ENCODE measurements at places on chromosomes 4 and X.
A peak's percentile ranks its signal among the peaks of the same experiment; 100 is the strongest.

- no peak for DNase-seq
Observed at GRCh38 chr4:57136281-57136680, 26.1 kb upstream of the IGFBP7 start.

GRCh38 chrX:110992611-110993010, 103.4 kb upstream of the PAK3 start:
- peak; percentile 21 for DNase-seq

DNA sequence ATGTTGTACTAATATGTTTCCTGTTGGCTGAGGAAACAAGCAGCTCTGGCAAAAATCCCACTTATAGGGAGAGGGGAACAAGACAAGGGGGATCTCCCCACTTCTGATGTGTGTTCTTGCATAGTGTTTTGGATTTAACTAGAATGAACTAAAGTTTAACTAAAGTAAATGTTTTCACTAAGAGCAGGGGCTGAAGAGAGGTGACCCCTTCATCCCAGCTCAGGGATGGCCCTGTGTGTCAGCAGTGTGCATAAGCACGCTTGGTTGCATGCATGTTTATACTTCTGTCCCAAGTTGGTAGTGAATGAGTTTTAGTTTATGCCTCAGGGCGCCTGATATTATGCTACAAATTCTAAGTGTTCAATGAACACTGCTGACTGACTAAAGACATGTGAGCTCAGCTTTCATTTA, 169.4 kb downstream of the MGST2 start:
- DNase-seq = no peak

DNA sequence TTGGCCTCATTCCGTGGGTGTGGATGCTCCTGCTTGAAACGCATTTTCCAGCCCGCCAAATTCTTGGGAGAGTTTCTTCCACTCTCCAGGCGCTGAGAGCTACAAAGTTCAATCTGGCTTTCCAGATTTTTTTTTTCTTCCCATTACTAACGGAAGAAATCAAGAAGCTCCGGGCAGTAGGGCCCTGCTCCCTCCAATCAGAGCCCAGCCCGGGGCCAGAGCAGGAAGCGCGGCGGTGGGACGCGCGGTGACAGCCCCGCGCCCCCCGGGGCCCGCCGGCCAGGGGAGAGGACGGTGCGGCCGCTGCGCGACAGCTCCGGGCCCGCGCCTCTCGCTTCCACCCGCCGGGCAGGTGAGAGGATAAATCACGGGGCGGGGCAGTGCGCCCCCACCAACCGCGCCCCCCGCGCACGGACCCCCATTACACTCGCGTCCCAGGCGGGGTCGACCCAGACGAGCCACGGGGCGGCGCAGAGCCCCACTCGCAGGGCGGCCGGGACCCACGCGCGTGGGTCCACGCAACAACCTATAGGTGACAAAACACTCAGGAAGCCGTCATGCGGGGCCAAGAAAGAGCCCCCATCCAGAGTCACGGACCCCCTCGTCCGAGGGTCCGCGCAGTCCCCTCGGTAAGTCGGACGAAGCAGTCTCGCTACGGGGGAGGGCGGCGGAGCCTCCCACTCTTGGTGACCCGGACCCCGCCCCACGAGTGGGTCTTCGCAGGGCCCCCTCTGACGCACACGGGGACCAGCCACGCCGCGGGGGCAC, 868 bp downstream of the AFAP1 start:
- no peak for DNase-seq

DNA sequence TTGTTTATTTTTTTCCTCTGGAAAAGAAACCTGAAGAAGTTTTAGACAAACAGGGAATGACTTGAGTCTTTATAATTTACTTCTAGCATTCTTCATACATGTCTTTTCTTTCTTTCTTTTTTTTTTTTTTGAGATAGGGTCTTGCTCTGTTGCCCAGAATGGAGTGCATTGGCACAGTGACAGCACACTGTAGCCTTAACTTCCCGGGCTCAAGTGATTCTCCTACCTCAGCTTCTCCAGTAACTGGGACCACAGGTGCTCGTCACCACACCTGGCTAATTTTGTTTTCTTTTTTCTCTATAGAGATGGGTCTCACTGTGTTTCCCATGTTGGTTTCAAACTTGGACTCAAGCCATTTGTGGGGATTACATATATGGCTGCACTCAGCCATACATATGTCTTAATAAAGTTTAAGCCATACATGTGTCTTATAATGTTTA, 71.8 kb downstream of the RAPGEF2 start:
- DNase-seq = no peak

DNA sequence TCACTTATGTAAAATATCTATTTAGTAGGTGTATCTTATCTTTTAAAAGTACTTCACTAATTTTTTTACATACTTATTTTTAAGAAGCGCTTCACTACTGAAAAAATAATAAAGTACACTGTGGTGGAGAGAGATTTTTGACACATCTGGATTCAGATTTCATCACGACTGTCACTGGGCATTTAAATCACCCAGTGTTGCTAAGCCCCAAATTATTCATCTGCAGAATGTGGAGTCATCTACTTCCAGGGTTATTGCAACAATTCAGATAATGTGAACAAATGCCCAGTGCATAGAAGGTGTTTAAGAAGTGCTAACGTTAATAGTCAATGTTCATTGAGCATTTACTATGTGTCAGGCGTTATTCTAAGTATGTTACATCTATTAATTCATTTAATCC, 41.8 kb downstream of the AASDH start:
- no peak for DNase-seq

GRCh38 chr4:169152899-169153298, 117.9 kb downstream of the SH3RF1 start:
- no peak for DNase-seq

DNA sequence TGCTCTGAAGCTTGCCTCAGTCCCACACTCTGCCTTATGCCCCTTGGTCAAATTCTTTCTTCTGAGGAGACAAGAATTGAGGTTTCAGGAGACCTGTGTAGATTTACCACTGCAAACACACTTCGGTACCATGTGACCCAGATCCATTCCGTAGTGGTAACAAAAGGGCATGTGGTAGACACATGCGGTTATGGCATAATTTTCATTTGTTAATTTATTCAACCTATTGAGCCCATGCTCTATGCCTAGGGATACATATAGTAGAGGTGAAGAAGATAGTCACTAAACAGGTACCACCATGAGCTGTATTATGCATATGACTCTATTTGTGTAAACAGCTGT, 190.9 kb downstream of the NDST4 start:
- DNase-seq = no peak

DNA sequence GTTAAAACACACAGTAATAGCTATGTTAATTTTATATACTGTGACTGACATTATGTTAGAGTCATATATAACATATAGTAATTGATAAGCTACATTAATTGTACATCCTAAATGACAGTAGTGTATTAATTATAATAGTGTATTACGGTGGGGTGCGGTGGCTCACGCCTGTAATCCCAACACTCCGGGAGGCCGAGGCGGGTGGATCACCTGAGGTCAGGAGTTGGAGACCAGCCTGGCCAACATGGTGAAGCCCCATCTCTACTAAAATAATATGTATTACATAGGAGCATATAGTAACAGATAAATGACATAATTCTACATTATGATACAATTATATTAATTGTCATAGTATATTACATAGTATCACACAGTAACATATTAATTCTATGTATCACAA, 12.2 kb downstream of the ASMTL start:
- DNase-seq = no peak

- DNase-seq = no peak
Observed at GRCh38 chrX:10508891-10509290, 111.5 kb downstream of the MID1 start.

- DNase-seq = no peak
Observed at GRCh38 chrX:32987142-32987541, 224.2 kb downstream of the DMD start.

DNA sequence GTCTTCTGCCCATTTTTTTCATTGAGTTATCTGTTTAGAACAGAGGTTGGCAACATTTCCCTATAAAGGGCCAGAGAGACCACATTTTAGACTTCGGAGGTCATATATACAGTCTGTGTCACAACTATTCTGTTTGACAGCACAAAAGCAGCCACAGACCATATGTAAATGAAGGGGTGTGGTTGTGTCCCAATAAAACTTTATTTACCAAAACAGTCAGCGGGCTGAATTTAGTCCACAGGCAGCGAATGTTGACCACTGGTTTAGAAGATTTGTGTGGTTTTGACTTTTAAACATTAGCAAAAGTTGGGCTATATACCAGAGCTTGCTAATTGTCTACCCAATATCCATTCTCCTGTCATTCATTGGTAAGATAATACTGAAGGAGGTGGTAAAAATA, 150.8 kb downstream of the AMELX start:
- DNase-seq = no peak

DNA sequence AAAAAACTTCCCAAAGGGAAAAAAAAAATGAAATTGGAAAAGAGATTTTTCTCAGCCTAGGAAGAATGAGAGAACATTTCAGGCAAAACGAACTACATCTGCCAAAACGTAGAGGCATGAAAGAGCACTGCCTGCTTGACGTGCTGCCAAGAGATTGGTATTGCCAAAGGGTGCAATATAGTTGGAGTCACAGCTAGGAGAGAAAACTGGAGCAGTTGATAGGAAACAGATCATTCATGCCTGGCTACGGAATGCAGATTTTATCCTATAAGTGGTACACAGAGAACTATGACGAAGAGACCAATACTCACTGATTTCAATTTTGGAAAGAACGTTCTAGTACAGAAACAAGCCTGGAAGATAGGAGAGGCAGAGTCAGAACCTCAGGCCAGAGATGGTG, 68.4 kb upstream of the IQCM start:
- no peak for DNase-seq

DNA sequence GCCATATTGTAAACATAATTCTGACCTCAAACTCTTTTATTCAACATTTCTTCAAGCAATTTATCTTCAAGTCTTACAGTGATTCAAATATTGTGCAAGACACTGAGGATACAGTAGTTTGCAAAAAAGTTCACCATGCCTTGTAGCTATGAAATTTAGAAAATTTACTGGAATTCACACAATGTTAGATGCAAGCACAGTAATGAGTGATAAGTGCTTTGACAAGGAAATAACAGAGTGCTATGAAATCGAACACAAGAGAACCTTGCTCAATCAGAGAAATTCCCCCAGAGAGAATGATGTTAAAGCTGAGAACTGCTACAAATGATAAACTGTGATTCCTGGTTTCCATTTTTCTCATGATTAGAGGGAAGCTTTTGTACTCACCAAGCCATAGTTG, 952.9 kb downstream of the FAT4 start:
- no peak for DNase-seq

GRCh38 chr4:76278583-76278982, 27.1 kb downstream of the FAM47E start:
- peak; percentile 8 for DNase-seq

GRCh38 chrX:40207626-40208025, 109.9 kb upstream of the BCOR start:
- peak; percentile 70 for DNase-seq

GRCh38 chr4:121697564-121697963, 784 bp upstream of the ANXA5 start:
- no peak for DNase-seq

DNA sequence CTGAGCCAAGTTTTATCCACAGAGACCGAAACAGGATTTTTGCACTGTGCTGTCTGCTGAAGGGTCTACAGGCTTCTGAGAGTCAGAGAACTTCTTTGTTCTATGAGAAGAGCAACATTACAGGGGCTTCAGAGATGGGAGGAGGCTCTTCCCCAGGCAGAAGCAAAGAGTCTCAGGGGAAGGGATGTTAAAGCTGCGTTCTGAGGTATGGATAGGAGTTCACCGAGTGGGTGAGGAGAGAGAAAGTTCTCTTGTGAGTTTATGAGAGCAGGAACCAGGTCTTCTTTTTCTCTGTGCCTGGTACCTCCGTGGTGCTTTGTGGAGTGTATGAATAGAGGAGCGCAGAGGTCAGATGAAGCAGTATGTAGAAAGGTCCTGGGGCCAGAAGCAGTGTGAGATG, 155.1 kb downstream of the PDGFRA start:
- no peak for DNase-seq

GRCh38 chr4:8591626-8592365, 769 bp upstream of the CPZ start:
- DNase-seq = no peak

- DNase-seq = no peak
Observed at GRCh38 chrX:19799319-19800182, 87.8 kb downstream of the SH3KBP1 start.

- DNase-seq = no peak
Observed at GRCh38 chr4:25756503-25756902, 100.9 kb downstream of the SLC34A2 start.

DNA sequence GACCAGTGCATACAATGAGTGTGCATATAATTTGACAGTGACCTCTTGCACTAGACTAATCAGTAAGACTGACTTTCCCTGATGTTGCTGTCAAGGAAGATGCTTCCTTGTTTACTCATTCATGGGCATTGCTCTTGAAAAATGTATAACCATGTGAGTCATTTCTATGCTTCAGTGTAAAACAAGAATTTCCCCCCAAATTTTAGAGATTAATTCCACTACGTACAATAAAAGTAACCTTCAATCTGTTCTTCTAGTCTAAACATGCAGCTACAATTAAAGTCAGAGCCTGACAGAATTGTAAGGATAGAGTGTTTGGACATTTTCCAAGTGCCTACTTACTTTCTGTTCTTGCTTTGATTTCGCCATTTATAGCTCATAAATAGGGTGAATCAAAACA, 935.7 kb downstream of the RAPGEF2 start:
- DNase-seq = no peak

DNA sequence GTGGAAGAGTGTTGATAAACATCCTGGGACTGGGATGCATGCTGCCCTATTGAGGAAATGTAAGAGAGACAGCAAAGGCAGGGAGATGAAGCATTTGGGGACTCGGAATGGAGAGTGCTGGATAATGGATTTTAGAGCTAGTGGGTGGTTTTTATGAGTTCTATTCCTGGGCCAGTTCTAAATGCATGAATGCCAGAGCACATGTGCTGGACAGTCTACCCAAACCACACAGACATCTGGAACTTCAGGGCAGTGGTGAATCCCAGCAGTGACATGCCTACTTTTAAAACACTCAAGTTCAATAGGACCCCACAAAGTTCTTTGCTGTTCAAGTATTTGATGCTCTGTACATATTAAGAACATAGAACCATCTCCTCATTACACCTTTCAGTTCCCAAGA, 133.9 kb downstream of the CBR4 start:
- DNase-seq = no peak

- no peak for DNase-seq
Observed at GRCh38 chr4:16677001-16677944, 221.2 kb downstream of the LDB2 start.

GRCh38 chrX:123361371-123361770, 177.3 kb downstream of the GRIA3 start:
- no peak for DNase-seq

DNA sequence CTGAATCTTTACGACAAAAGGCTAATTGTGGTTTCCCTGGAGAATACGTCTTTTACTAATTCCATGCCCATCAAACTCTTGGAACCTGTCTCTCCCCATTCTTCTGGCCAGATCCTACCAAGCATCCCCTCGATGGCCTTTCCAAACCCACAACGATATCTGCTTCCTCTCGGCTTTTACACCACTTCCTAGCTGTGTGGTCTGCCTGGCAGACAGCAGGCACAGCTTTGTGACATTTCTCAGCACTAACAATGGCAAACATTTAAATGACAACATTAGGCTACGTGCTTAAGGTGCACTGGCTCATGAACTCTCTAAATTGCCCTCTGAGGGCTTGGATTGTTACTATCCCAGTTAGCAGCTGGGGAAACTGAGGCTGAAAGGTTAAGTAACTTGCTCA, 141.0 kb downstream of the NSUN7 start:
- no peak for DNase-seq

All from suppressor macrophage treated with lipopolysaccharide for 1 hour (primary cell).